ENCODE measurements at places on chromosomes 7 and 10.

- no peak for DNase-seq
Measured at GRCh38 chr10:86391236-86391840, 24.7 kb upstream of the GRID1 start.

DNA sequence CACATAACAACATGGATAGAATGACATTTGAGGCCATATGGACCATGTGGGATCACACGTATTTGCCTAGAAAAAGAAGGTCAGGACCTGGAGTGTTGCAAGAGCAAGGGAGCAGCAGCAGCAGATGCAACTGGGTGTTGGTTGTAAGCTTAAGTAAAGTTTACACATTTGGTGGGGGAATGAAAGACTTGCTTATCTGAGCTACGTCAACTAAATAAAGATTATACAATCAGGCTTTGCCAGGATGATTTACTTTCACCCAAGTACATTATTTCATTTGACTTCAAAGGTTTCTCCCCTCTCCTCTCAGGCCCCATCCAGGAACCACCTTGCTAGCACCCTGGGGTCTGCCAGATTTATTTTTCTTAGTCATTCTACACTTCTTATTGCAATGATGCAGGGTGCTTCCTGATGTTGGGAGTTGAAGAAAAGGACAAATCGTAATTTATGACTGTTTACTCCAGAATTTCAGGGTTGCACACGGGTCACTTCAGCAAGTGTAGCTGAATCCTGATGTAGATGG, 591.9 kb upstream of the IGFBP3 start:
- DNase-seq: no peak

DNA sequence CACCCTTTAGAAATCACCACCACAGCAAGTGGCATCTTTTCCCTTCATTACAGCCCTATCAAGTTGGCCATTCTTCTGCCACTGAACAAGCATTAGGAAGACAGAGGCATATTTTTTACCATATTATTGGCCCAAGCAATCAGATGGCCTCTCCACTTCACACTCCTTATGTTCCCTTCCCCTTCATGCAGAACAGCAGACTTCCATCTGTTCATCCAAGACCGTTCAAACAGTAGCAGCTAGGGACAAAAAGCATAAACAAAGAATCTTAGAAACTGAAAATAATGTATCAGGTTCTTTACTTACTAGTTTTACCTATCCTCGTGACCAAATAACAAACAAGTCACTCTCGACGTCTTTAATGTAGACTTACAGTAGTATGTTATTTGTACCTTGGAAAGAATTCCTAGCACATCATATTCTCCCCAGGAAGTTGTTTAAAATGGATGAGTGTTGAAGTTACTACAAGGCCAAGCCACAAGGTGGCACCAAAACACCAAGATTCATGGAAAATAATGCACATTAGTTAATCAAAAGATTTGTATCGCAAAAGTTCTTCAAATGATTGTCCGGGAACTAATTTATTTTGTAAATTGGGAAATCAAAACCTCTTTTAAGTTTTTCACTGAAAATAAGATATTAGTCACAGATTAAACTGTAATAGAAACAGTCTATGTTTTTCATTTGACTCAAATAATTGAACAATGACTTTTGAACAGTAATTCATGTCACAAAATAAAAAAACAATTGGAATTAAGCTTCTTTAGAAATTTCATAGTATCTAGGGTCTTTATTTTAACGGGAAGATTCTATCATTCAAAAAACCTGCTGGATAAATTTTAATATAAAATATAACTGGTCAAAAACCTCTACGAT, 112.1 kb downstream of the VPS41 start:
- no peak for DNase-seq

GRCh38 chr10:34112171-34112782, 702.8 kb downstream of the PARD3 start:
- DNase-seq: no peak

DNA sequence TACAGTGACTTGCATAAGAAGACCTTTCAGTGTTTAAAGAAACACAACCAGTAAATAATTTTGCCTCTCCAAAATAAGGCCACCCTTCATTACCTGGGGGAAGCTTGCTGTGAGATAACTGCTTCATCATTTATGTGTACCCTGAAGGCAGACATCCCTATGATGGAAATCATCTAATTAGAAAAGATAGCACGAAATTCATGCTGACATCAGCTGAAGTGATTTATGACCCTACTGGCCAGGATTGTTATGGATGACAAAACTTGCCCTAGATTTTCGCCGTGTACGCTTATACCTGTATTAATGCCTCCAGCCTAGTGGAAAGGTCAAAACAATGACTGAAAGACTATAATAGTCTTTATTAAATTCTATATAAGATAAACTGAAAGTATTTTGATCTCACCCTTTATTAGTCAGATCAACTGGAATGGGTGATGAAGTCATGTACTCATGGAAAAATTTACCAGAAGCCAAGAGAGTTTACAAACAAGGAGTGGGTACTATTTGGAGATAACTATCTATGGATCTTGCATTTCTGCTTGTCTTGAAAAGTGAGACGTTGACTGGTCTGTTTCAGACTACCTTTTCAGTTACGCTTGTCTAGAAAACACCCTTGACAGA, 114.2 kb downstream of the PPP1R3A start:
- DNase-seq: no peak
